Stimulated activated CD4-positive, alpha-beta T cell treated with anti-CD3 and anti-CD28 coated beads, Interleukin-2, amount 100 ng/mL, for 24 hours (primary cell): ENCODE measurements at places on chromosomes 6 and 20.

GRCh38 chr6:166488076-166488685, 98.3 kb downstream of the RAMACL start:
- DNase-seq: peak; percentile 69

DNA sequence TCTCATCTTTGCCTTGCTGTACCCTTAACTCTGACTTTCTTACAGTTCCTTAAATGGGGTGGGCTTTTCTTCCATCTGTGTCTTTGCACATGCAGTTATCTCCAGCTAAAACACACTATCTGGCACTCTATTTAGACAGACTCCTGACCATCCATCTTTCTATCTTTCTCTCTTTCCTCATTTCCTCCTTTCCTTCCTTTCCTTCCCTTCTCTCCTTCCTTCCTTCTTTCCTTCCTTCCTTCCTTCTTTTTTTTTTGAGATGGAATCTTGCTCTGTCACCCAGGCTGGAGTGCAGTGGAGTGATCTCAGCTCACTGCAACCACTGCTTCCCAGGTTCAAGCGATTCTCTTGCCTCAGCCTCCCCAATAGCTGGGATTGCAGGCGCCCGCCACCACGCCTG, 8.2 kb downstream of the NOTCH4 start:
- DNase-seq: no peak

DNA sequence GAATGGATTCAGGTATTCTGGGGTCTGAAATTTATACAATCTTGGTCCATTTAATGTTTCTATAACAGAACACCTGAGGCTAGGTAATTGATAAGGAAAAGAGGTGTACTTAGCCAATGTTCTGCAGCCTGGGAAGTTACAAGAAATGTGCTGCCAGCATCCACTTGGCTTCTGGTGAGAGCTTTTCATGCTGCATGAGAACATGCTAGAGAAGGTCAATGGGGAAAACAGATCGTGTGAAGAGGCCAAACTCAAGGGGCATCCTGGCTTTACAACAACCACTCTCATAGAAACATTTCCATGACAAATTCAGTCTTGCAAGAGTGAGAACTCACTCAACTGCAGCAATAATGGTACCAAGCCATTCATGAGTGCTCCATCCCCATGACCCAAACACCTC, 16.8 kb downstream of the IL22RA2 start:
- no peak for DNase-seq

DNA sequence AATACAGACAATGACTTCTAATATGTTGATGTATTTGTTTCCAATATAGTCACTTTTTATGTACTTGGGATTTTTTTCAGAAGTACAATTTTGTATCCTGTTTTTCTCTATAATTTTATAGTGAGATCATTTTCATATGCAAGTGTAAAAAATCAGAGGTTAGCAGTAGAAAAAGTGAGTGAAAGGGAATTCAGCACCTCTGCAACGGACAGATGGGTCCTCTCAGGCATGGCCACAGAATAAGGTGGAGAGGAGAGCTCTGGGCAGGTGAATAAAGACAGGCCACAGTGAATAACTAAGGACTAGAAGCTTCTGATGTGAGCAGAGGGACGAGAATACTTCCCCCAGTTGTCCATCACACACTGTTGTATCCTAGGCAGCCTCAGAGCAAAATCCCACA, 210.1 kb upstream of the CNR1 start:
- no peak for DNase-seq

DNA sequence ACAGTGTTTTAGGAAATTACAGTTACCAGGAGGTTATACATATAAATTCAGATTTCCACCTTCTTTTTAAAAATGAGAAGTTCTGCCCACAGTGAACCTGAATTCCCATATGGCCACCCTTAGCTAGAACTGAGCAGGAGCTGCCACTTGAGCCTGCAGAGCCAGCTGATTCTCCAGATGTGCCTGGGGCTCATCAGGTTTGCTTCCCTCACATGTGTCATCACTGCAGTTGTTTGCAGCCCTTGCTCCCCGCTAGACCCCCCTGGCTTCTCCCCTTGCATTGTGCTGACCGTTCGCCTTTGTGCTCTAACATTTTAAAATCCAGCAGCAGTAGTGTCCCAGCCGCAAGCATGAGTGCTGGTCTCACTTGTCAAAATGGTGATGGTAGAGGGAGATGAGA, 131.1 kb downstream of the UTRN start:
- DNase-seq: no peak

DNA sequence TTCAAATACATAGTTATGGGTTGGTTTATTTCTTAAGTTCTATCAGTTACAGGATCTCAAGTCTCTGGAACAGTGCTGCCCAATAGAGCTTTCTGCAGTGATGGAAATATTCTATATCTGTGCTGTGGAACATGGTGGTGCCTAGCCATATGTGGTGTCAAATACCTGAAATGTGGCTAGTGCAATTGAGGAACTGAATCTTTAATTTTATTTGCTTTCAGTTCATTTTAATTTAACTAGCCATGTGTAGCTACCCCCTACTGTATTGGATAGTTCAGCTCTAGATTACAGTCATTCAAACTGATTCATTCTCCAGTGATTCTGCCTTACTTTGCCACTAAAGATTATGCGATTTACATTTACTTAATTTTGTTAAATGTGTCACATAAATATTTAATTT, 503.2 kb downstream of the CDKAL1 start:
- no peak for DNase-seq

- DNase-seq: no peak
These were observed 62.0 kb downstream of the CARMIL1 start for GRCh38 chr6:25341203-25341552.

GRCh38 chr6:125811259-125811658, 20.5 kb downstream of the NCOA7 start:
- DNase-seq: no peak

DNA sequence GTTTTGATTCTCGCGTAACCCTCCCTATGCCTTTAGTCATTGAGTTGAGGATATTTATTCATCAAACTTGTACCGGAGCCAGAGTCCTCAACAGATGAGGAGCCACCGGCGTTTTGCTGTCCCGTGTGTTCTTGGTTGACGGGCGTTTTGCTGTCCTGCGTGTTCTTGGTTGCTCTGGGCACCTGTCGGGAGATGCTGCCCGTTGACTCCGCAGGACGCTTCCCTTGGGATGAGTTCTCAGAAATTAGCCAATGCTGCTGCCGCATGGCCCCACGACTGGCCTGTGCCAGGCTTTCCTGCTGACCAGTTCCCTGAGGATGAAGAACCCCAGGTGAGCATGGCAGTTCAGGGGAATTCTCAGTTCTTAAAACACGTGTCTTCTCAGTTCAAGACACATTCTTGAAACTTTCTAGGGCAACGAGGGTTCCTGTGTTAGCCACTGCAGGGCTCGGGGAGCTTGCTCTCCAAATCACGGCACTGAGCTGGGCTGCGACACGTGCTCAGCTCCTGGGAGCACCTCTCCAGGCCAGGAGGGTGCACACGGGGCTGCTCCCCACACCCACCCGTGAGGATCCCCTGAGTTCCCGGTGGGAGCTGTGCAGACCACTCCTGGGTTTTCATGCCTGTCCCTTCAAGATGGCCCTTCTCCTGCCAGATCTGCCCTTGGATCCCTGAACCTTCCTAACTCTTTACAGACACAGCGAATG, 265.6 kb downstream of the SMOC2 start:
- DNase-seq: no peak

GRCh38 chr6:71106276-71106675, 149.4 kb upstream of the B3GAT2 start:
- DNase-seq: no peak

- no peak for DNase-seq
These were observed 133.9 kb upstream of the MYLIP start for GRCh38 chr6:15994814-15995459.

DNA sequence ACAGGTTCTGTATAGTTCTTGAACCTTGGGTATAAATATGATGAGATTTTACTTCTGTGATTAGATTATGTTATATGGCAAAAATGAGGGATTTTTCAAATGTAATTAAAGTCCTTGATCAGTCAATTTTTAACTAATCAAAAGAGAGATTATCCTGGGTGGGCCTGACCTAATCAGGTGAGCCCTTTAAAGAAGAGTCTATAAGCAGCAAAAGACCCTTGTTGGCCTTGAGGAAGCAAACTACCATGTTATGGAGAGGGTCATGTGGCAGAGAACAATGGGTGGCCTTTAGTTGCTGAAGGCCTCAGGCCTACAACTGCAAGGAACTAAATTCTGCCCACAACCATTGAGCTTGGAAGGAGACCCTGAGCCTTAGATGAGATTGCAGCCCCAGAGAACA, 102.5 kb upstream of the RIPOR2 start:
- DNase-seq: no peak

- no peak for DNase-seq
These were observed 108.4 kb upstream of the OLIG3 start for GRCh38 chr6:137602313-137603197.

- DNase-seq: no peak
These were observed 216.1 kb downstream of the GMDS start for GRCh38 chr6:2029130-2029794.

- DNase-seq: no peak
These were observed 38.0 kb downstream of the CITED2 start for GRCh38 chr6:139336488-139336887.

DNA sequence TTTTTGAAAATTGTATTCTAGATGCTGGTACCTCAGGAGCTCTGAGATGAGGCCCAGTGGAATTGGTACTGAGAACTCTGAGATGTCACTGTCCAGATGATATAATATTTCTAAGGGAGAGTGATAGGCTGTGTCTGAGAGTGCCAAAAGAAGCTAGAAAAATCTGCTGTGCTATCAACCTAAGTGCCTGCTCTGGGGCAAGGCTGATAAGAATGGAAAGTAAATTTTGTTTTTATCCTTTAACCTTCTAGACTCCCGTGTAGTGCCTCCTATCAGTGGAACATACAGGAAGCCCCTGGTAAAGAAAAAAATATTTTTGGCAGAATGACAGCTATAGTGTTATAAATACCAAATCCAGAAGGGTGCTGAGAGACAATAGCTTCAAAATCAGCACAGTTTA, 348.2 kb downstream of the TFAP2B start:
- DNase-seq: no peak

DNA sequence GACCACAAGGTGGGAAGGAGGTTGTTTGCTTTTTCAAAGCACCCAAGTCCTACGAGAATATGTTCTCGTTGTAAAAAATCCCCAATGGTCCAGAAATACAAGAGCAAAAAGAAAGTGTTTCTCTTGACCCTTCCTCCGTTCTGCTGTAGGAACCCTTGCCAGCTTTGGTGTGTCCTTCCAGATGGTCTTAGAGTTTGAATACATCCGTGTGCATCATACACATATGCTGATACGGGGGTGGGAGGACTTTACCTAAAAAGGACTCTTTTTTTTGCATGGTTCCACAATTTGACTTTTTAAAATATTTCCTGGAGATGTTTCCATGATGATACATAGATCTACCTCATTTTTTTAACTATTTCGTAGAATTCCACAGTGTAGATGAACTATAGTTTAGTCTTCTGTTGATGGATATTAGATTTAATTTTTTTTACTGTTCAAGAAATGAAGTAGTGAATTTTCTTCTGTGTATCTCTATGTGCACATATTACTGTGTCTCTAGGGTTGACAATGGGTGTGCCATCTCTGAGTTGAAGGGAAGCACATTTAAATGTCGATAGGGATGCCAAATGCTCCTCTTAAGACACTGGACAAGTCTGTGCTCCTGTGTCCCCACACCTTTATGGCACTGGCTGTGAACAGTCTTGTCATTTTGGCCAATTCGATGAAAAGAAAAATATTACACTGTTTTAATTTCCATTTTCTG, 182.1 kb upstream of the SNX9 start:
- DNase-seq: no peak

DNA sequence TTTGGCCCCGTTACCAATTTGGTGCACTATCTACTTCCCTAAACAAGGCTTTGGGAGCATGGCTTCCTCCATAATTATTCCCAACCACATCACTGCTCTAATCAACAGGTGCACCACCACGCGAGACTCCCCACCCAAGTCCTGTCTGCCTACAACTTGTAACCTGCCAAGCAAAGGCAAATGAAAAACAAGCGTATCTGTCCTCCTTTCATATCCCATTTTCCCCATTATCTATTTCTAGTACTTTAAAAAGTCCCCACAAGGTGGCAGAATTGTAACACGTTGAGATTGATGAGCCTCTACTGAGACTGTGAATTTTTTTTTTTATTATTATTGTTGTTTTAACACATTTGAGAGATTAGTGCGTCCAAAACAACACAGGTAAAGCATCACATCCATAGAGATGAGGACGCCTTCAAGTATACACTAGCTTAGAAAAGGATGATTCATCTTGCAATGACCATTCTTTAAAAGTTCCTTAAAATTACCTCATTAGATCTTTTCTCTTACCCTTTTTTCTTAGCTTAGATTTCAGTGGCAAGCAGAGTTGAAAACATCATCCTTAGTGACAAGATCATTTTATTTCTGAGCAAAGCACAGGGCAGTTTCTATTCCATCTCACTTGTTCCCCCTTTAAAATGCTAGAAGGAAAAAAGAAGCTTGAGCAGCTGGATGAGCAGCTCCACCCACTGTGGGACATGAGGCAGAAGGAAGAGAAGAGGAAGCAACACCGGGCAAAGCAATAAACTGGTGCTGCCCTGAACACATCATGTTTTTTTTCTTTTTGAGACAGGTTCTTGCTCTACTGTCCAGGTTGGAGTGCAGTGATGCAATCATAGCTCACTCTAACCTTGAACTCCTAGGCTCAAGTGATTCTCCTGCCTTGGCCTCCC, 210.8 kb downstream of the ARHGAP18 start:
- DNase-seq: no peak
